Neural crest cell (in vitro differentiated cells): ENCODE measurements at places on chromosomes 2 and 18. TPM values are rescaled to one million over a fixed set of nuclear protein-coding genes. Genes with fewer than 3 reads are reported as not detected.

C18orf63 gene
- total RNA-seq: not detected in 2 replicates

C18orf54 gene
- 27.9 and 30.6 TPM in 2 replicates for total RNA-seq

FAP gene
- total RNA-seq: 0.50 TPM in 1 of 2 replicates, not detected in the other

SCYGR4 gene
- not detected in 2 replicates for total RNA-seq

TEKT4 gene
- not detected in 2 replicates for total RNA-seq

ALPG gene
- not detected in 2 replicates for total RNA-seq

PXDN gene
- total RNA-seq: 217 and 218 TPM in 2 replicates

GKN1 gene
- not detected in 2 replicates for total RNA-seq

FRZB gene
- 32.9 and 33.4 TPM in 2 replicates for total RNA-seq

PNKD gene
- 40.3 and 42.3 TPM in 2 replicates for total RNA-seq

ZSWIM2 gene
- not detected in 2 replicates for total RNA-seq

SPAST gene
- 34.1 and 34.6 TPM in 2 replicates for total RNA-seq

LGALSL gene
- 29.1 and 31.1 TPM in 2 replicates for total RNA-seq

SP5 gene
- total RNA-seq: 3.5 and 6.4 TPM in 2 replicates

ARHGAP25 gene
- total RNA-seq: 2.5 and 3.0 TPM in 2 replicates

MTCL1 gene
- total RNA-seq: 17.8 and 18.4 TPM in 2 replicates

LCT gene
- 0.14 and 0.19 TPM in 2 replicates for total RNA-seq

MOGAT1 gene
- total RNA-seq: 0.30 TPM in 1 of 2 replicates, not detected in the other

TTC32 gene
- 13.1 and 13.5 TPM in 2 replicates for total RNA-seq

TMEFF2 gene
- total RNA-seq: 1.8 and 2.9 TPM in 2 replicates

TFPI gene
- 7.0 and 8.0 TPM in 2 replicates for total RNA-seq

TXNDC2 gene
- total RNA-seq: not detected in 2 replicates

PROC gene
- total RNA-seq: not detected in 2 replicates

CYBRD1 gene
- total RNA-seq: 10.0 and 11.8 TPM in 2 replicates

UGT1A4 gene
- total RNA-seq: not detected in 2 replicates

UGT1A3 gene
- total RNA-seq: not detected in 2 replicates

SLC35F5 gene
- 28.1 and 30.6 TPM in 2 replicates for total RNA-seq

RBFA gene
- total RNA-seq: 47.0 and 50.7 TPM in 2 replicates

SUPT7L gene
- total RNA-seq: 32.4 and 33.8 TPM in 2 replicates

ANO7 gene
- 3.2 TPM in 2 replicates for total RNA-seq

INPP4A gene
- total RNA-seq: 29.9 and 32.4 TPM in 2 replicates

NYAP2 gene
- 0.35 and 0.36 TPM in 2 replicates for total RNA-seq

TRABD2A gene
- total RNA-seq: 0.84 TPM in 2 replicates

CDK15 gene
- not detected in 2 replicates for total RNA-seq

MDH1B gene
- 2.0 and 4.6 TPM in 2 replicates for total RNA-seq

TMEM198 gene
- total RNA-seq: 15.7 and 16.4 TPM in 2 replicates

DNAJC5G gene
- total RNA-seq: not detected in 2 replicates

GKN2 gene
- total RNA-seq: not detected in 2 replicates

TRPM8 gene
- total RNA-seq: 0.07 TPM in 1 of 2 replicates, not detected in the other

IL1R2 gene
- not detected in 2 replicates for total RNA-seq

APOB gene
- total RNA-seq: 0.07 and 0.09 TPM in 2 replicates

REG1A gene
- not detected in 2 replicates for total RNA-seq

SP9 gene
- 1.9 TPM in 2 replicates for total RNA-seq

KANSL1L gene
- total RNA-seq: 18.3 and 19.2 TPM in 2 replicates

THOC1 gene
- 77.5 and 77.9 TPM in 2 replicates for total RNA-seq

DTNA gene
- total RNA-seq: 11.3 and 13.3 TPM in 2 replicates

CDCA7 gene
- 82.5 and 88.8 TPM in 2 replicates for total RNA-seq
